ENCODE measurements at places on chromosomes 13 and 19.

- DNase-seq = no peak
Observed at GRCh38 chr19:38170334-38170733, 53.7 kb downstream of the DPF1 start.

- no peak for DNase-seq
Observed at GRCh38 chr13:34076943-34077703, 259.2 kb downstream of the RFC3 start.

DNA sequence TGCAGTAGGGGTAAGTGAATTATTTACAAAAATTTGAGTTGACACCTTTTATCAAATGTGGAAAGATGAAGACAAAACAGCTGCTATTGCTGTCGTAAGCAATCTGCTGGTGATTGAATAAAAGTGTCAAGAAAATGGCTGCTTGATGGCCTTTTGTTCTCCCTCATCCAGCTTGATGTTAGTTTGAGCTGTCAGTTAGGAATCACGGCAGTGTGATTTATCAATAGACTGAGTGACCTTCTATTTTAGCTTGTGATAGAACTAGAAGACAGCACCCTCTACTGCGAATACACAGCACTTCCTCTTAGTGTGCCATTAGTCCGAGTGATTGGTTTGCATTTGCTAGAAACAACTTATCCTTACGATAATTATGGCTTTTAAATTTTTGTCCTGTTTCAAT is 76.3 kb downstream of the MZT1 start:
- DNase-seq = no peak

DNA sequence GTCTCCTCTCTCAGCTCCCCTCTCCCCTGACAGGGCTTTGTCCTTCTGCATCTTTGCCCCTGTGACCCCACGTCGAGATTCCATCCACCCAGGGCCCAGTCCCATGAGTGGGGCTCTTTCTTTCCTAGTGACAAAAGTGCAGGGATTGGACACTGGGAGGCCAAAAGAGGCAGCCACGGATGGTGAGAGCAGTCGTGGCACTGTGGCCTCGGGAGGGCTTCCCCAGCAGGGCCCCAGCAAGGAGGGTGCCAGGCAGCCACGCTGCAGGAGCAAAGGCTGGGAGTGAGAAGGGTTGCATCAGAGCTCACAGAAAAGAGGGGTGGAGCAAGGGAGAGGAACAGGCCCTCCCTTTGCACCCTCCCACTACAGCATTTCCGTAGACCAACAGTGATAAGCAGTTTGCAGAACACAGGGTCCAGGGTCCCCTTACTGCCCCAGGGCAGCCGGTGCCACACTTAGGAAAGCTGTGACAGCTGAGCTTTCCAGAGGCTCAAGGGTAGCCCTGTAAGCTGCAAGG is 4.9 kb downstream of the ZSCAN1 start:
- no peak for DNase-seq

DNA sequence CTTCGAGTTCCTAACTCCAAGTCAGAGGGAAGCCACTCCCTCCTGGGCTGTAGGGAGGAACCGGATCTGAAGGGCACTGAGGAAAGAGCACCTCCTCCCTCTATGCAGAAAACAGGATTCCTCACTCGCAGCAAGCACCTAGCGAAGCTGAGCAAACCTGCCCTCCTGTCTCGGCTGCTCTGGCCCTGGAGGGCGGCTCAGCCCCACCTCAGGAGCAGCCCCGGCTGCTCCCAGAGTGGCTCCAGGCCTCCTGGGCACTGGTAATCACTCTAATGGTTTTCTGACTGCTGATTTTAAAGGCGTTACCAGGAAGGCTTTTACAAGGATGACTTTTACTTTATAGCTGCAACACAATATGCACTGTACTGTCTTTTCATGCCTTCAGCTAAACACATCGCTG is 312.5 kb downstream of the TEX29 start:
- DNase-seq = no peak

DNA sequence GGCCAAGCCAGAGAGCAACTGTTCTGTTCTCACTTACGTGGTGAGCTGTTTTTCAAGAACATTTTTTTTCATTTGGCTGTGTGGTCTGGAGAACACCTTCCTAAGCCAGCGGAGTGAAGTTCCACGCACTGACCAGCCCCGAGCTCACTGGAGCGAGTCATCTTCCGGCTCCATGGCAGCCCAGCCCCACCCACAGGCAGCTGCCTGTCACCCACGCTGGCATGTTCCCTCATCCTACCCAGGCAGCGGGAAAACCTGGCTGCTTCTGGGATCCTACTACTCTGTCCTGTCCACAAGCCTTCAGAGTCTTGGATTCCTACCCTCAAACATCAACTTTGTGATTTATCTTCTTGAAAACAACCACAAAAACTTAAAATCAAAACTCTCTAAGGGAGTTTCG is 76.2 kb downstream of the GGACT start:
- DNase-seq = no peak

DNA sequence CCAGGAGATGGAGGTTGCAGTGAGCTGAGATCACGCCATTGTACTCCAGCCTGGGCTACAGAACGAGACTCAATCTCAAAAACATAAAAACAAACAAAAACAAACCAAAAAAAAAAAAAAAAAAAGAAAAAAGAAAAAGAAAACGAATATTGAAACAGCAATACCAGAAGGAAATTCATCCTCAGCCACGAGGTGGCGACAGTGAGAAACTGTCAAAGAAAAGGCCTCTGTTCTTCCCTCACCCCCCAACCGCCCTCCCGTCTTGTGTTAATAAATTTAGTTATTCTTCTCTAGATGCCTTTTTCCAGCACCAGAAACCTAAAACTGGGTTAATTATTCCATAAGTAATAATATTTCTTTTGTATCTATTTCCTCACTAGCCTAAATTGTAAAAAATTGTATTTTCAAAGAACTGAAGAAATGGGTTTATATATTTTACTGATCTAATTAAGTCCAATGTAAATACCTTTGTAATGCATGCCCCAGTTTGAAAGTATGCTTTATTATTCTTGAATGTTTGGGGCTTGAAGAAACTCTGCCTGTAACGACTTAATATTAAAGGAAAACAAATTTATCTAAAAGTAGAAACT is 38.6 kb downstream of the LIG4 start:
- DNase-seq = peak; percentile 25

- no peak for DNase-seq
Observed at GRCh38 chr13:26012995-26013394, 38.8 kb downstream of the SHISA2 start.

DNA sequence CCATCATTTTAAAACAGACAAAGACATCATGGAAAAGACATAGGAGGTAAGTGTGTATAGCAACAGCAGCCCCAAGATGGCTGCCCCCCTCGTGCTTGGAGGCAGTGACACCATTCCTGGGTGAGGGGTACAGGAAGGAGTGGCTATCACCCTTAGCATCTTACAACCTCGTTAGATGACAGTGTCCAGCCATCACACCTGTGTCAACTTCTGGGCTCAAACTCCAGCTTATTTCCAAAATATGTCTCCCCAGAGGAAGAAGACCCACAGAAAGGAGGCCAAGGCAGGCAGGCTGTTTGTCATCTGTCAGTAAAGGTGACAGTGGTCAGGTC is 27.5 kb downstream of the EPS15L1 start:
- DNase-seq = no peak

DNA sequence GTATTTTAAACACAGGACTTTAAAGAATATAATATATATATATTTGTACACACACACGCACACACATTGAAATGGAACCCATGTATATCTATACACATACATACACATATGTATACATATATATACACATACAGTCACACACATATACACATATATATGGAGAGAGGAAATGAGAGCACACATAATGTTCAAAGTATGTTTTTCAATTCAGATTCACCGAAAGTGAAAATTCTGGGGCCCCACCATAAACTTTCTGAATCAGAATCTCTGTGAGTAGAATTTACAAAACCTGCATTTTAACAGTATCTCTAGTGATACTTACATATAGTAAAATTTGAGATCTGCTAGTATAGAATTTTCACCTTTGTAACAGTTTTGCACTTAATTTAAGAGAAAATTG is 60.4 kb upstream of the OBI1 start:
- DNase-seq = no peak

DNA sequence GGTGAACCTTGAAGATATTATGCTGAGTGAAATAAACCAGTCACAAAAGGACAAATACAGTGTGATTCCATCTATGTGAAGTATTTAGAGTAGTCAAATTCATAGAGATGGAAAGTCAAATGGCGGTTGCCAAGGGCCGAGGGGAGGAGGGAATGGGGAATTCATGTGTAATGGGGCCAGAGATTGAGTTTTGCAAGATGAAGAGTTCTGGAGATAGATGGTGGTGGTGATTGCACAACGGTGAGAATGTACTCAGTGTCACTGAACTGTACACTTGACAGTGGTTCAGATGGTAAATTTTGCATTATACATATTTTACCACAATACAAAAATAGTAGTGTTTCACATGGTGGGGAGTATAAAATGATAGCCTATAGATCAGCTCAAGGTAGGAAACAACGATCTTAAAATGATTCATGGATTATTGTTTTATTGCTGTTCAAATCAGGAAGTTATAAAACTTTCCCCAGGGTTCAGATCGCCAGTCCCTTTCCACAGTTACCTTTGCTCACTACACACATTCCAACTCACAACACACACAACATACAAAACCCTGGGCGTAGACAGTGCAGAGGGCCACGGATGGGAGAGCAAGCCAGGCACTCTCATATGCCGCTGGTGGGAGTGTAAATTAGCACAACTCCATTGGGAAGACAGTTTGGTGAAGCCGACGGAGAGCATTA is 219.9 kb downstream of the ZIC5 start:
- DNase-seq = no peak

DNA sequence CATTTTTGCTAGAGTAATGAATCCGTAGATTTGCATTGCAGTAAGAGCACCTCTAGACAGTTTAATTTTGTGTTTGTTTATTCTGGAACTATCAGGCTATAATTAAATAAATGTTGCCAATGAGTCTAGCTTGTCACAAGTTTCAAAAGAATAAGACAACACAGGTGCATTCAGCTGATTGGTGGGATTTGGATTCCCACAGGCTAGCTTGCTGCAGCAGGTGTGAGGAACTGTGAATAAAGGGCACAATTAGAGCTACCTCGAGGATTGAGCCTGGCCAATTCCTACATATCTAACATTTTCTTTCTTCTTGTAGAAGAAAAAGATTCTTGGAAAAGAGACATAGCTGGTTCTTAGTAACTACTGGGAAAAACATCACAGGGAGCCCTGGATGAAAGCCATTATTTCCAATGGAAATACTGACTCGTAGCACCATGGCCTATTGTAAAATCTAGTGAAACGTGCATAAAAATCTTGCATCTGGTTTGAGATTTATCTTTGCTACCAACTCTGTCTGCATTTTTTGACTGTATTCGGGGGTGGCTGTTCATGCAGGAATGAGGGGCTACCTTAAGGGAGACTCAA is 360.9 kb downstream of the FGF9 start:
- DNase-seq = no peak

DNA sequence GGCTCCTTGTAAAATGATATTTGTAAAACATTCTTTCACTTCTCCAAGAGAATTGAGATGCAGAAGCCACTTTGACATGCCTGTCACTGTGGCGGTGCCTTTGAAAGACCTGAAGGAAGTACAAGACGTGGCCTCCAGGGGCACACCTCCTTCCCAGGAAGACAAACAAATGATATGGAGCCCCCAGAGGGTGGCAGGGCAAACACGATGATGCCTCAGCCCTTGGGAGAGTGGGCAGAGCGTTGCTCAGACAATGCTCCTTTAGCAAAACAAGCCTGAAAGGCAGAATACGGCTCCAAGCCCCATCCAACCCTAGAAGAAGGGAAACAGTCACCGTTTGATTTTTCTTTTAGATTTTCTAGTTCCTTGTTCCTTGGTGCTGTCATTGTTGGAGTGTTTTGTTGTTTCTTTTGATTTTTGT is 9.2 kb upstream of the ATP12A start:
- DNase-seq = no peak
